ENCODE measurements at places on chromosomes 4 and X.

- DNase-seq: no peak
These were observed 109.2 kb upstream of the OTUD4 start for GRCh38 chr4:145289403-145290076.

DNA sequence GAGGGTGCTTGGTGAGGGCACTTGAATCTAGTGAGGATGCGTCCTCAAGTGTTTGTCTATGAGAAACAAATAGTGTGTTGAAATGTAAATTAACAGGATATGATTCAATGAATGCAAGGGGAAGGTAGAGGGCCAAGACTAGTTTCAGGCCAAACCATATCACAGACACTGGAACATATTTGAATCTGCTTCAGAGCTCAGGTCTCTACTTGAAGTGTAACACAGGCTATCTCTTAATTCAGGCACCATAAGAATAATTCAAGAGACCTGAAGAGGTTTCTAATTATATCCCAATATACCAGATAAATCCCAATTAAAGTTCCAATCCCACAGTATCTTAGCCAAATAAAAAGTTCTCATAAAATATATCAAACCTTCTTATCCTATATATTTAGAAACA, 146.5 kb upstream of the INTU start:
- no peak for DNase-seq

GRCh38 chr4:165905405-165906027, 32.5 kb downstream of the TLL1 start:
- no peak for DNase-seq

DNA sequence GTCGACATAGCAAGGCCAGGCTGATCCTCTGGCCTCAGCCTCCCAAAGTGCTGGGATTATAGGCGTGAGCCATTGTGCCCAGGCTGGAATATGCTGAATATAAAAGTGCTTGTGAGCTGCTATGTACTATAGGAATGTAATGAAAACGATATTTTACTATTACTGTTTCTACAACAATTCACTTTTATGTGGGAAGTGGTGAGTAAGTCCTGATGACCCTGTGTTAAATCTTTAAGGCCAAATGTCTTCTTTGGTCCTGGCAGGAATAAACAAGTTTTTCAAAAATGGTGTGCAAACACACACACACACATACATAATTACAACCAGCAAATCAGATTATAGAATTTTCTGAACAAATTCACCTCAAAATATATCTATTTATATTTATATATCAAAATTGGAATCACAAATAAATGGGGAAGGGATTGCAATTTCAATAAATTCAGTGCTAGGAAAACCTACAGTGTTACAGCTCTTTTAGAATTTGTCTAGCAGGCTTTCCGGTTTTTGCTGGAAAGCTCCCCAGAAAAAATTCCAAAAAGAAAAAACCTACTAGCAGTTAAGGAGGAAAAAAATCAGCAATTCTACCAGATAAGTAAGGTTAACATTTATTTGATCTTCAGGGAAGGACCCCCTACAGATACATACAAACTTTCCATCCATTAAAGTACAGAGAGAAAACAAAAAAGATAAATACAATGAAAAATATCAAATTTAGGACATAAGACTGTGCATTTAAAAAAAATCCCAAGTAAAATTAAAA, 17.9 kb downstream of the SMIM14 start:
- DNase-seq: no peak

- no peak for DNase-seq
These were observed 44.7 kb upstream of the UGT2B7 start for GRCh38 chr4:69051576-69051943.

- no peak for DNase-seq
These were observed 125.1 kb downstream of the MAML3 start for GRCh38 chr4:140028676-140029517.

DNA sequence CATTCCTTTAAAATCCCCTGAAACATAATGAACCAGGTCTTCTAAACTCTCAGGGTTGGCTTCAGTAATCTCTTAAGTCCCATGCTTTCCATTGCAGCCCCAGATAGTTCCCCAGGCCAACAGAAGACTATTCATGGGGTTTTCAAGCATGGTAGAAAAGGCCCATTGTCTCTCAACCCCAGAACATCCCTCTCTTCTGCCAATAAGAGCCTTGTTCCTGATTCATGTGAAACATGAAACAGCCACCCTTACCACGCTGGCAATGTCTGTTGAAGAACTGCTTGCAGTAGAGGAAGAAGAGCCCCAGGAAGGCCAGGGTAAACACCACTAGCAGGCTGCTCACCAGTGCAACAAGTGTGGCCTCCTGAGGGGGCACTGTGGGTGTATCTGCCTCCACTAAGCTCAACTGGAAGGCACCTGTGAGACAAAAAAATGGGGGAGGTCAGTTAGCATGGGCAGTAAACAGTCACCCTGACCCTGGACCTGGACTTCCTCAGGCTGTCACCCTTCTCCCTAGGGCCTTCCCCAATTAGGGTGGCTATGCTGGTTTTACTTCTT, 36.4 kb downstream of the EDA2R start:
- no peak for DNase-seq

DNA sequence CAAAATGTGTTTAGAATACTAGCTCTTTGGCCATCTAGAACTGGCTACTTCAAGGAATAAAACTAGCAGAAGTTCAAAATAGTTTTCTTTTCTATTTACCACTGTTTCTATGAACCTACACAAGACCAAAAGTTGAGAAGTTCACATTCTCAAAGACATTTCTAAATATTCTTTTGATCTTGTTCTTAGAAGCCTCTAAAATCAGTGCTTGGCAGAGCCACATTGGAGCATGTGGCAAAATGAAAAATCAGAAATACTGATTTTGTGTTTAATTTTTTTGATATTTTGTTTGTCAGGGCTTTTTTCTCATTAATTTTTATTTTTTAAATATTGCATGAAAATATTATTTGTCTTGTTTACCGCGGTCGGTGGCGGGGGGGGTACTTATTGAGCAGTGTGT, 853.8 kb upstream of the INTU start:
- no peak for DNase-seq

GRCh38 chr4:14404730-14405129, 597.6 kb upstream of the CPEB2 start:
- no peak for DNase-seq

GRCh38 chr4:8710946-8711345, 118.4 kb downstream of the CPZ start:
- DNase-seq: no peak
